ENCODE measurements at places on chromosomes 3 and 15.

- no peak for DNase-seq
Observed at GRCh38 chr15:87573534-87573933, 683.0 kb downstream of the NTRK3 start.

DNA sequence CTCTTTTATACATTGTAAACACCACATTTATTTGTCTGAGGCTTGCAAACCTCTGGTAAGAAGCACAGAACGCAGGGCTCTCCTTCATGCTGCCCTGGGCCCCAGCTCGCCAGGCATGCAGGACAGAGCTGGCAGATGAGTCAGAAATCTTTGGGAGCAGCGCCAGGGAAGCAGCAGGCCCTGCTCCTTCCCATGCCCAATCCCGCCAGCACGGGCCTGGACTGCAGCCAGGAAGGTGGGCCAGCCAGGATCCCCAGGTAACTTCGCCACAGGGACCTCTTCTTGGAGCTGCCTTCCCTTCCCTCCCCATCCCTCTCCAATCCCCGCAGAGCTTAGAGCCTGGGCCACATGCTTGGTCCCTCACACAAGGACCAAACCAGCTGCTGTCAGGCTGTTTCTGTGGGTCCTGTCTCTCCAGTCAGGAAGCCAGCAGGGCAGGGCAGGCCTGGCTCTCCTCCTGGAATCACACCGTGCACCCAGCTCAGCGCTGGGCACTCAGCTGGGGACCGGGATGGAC lies 8.8 kb downstream of the STOML1 start:
- no peak for DNase-seq

DNA sequence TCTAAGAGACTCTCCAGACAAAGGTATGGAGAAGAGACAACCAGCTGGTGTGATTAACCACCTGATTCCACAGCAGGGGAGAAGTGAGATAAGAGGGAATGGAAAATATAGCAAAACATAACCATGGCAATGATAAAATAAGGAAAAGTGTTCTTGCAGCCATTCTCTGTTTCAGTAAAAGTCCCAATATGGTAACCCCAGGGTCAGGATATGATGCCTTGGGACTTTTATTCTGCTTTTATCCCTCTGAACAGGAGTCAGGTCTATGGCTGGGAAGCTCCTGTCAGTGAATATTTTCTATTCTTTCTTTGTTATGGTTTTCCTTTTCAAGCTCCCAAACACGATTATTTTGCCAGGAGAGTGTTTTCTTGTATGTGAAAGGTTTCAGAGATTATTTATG lies 94.2 kb downstream of the SLC9A9 start:
- DNase-seq: no peak

GRCh38 chr15:38041576-38041975 lies 107.1 kb downstream of the TMCO5A start:
- DNase-seq: no peak

DNA sequence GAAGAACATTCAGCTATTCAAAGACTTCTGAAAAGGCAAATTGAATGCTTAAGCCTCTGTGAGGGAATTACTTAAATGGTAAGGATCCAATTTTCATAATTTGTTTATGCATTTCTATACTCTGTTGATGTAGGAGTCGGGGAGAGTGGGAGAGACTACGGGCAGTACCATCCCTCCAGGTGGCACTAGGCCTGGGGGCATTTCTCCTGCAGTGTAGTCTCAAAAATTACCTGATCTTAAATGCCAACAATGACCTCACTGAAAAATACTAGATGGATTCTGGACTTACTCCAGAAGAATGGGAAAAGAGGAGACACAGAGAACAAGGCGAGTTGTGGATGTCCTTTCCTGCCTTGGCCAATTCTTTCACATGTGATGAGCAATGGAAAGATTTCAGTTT lies 77.8 kb upstream of the PLXND1 start:
- DNase-seq: no peak

- no peak for DNase-seq
Observed at GRCh38 chr3:42019953-42020260, 58.0 kb upstream of the ULK4 start.

DNA sequence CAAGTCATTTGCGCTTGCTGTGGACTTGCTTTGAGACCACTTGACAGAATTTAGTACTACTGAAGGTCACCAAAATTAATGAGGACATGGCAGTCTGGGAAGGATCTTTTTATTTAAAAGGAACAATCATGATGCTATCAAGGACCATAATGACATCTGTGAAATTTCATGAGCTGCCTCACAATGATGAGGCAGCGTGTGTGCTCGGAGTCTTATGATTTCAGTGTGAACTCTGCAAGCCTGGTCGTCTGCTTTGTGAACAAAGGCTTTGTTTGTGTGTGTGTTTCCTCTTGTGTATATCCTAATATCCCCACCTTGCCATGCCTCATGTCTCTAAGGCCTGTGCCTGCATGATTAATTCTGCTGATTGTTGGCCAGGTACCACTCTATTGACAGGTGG lies 46.7 kb downstream of the RAD54L2 start:
- no peak for DNase-seq

GRCh38 chr3:170358042-170359010 lies 811 bp downstream of the SKIL start:
- peak; percentile 48 for DNase-seq

DNA sequence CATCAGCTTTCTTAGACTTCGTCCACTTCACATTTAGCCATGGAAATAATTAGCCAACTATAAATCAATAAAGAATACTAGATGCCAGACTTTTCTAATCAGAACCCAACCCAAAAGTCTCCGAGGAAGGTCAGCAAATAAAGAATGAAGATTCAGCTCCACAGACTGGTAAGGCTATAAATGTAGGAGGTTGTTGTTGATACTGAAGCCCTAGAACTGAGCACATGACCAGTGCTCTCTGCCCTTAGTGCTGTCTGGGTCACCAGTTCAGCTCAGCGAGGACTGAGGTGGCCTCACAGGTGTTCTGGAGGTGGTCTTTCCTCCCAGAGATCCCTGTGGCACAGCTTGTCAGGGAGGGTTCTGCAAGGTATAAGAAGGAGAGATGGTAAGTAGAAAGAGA lies 20.9 kb upstream of the SLC28A2 start:
- no peak for DNase-seq

DNA sequence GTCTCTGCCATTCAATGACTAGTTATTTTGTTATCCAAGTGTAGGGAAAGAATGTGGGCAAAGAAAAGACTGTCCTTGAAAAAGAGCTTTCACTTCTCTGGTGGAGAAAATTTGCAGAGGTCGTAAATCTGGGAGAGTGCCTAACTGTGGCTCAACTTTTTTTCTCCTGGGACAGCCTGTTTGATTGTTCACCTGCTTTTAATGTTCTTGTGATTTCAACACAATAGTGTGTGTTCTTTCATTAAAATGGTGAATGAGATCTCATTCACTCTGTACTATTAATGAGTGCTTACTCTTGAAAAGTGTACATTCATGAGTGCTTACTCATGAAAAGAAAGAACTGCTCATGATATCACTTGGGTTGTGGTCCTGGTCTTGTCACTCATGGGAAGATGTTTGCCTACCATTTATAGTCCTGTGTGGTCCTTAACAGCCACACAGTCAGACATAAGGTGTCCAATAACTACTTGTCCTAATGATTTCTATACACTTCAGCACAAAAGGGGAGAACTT lies 567.3 kb downstream of the GRM7 start:
- no peak for DNase-seq

DNA sequence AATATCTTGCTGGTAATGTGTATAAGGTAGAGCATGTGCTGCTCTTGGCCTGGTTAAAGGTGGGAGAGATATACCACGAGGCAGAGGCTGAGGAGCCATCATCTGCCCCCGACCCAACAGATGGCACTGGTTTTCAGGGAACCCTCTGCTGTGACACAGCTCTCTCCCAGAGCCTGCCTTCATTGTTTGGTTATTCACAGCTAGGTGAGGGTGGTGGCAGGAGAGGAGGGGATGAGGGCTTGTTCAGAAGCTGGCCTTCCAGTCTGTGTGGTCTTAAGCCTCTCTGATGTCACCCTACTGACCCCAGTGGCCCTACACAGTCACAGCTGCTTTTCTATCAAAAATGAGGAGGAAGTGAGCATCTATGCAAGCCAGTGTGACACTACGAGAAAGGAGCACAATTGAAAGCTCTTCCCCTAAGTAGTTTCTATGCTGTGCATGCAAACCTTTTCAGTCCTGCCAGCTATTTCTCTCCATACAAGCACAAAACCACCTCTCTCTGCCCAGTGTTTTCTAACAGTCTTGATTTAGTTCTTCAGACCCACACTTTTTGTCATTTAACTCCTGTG lies 258.4 kb upstream of the AGTR1 start:
- DNase-seq: no peak

GRCh38 chr3:38232701-38233100 lies 32.9 kb upstream of the SLC22A13 start:
- DNase-seq: no peak

DNA sequence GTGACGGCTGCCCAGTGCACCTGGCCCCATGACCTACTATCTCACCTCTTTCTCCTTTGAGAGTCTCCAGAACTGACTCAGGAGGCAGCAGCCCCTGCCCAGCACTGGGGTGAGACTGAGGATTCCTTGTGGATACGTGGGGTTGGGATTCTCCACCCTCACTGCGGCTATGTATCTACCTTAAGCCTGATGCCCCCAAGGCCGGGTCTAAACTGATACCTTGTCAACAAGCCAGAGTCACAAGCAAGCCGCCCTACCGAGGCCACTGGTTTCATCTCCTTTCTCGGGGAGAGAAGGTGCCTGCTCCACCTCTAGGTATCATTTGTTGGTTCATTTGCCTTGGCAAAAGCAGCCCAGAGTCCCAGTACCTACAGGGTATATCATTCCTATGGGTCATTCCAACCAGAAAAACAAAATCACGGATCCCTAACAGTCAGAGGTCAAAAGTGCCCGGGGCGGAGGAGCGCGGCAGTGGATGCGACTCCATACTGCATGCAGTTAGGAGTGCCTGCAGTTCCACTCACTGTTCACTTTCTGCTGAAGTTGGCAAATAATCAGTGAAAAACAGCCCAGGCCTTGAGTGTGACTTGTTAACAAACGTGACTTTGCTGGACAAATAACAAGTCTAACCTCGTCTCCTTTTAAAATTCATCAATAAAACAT lies 47.5 kb downstream of the ABTB1 start:
- no peak for DNase-seq

- no peak for DNase-seq
Observed at GRCh38 chr15:90677807-90678790, 39.0 kb upstream of the BLM start.

GRCh38 chr3:120802916-120803315 lies 60.4 kb downstream of the GTF2E1 start:
- no peak for DNase-seq

DNA sequence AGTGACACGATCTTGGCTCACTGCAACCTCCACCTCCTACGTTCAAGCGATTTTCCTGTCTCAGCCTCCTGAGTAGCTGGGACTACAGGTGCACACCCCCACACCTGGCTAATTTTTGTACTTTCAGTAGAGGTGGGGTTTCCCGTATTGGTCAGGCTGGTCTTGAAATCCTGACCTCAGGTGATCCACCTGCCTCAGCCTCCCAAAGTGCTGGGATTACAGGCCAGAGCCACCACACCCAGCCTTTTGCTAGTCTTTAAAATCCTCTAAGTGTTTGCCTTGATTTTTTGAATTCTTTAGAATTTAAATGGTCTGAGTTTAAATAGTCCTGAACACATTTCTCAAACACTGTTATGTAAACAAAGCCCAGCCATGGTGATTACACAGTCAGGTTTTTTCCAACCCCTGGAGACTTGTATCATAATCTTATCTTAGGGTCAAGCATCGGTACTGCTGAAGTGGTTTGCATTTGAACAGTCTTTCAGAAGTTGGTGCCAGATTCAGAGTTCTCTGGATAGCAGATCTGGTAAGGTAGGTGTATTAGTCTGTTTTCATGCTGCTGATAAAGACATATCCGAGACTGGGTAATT lies 28.2 kb upstream of the PIAS1 start:
- DNase-seq: peak; percentile 37

DNA sequence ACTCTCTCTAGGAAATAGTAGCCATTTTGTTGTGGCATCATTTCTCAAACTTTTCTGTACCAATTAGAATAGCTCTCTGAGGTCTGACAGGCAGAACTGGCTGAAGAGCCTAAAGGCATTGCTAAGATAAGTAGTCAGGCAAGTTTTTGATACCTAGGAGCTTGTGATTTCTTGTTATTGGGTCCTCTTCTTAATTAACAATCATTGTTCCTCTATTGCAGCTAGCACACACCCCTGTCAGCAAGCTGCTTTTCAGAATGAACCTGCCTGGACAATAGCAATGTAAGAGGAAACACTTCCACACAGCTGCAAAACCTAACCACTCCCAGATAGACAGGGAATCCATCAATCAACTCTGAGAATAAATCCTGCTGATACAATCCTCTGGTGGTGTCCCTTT lies 403.9 kb upstream of the TBL1XR1 start:
- no peak for DNase-seq

DNA sequence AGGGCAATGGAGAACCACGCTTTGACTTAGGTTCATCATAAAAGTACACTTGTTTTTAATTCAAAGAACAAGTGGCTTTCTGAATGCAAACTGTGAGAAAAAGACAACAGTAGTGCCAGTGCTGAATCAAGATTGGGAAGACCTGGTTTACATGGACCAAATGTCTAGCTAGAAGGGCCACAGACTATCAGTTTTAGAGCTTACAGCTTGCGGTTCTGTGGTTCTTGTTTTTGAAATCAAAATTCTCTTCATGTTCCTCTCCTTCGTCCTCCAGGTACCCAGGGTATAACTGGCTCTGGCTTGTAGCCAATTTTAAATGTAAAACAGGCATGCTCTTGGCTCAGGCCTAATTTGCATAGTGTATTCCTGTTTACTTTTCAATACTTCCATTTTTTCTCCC lies 124.6 kb downstream of the TGFBR2 start:
- no peak for DNase-seq

DNA sequence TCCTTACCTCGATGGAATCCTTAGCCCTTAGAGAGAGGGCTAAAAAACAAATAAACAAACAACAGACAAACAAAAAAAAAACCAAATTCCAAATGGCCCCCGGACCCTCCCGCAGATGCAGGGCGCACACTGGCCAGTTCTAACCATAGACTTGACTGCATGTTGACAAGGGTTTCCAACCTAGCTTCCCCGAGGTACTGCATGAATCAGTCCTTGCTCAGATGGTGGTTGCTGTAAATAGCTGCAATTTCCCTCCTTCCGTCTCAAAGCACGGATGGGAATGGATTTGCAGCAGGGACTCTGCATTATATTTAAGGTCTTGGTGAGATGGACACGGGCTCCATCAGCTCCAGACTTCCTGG lies 162.8 kb downstream of the CD47 start:
- no peak for DNase-seq

DNA sequence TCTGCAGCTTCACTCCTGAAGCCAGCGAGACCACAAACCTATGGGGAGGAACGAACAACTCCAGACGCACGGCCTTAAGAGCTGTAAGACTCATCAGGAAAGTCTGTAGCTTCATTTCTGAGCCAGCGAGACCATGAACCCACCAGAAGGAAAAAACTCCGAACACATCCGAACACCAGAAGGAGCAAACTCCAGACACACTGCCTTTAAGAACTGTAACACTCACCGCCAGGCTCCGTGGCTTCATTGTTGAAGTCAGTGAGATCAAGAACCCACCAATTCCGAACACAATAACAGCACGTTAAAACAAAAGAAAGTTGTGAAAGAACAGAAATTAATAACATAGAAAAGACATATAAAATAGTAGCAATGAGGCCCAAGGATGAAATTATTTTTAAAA lies 300.5 kb upstream of the MDFIC2 start:
- no peak for DNase-seq

- no peak for DNase-seq
Observed at GRCh38 chr3:29226706-29227105, 54.2 kb upstream of the RBMS3 start.

All from HepG2 (cell line).